Left cardiac atrium (tissue), 4 donors: ENCODE measurements at places on chromosomes 3 and 15. TPM values are rescaled to one million over a fixed set of nuclear protein-coding genes. Genes with fewer than 3 reads are reported as not detected.
A peak's percentile ranks its signal among the peaks of the same experiment; 100 is the strongest.

DNA sequence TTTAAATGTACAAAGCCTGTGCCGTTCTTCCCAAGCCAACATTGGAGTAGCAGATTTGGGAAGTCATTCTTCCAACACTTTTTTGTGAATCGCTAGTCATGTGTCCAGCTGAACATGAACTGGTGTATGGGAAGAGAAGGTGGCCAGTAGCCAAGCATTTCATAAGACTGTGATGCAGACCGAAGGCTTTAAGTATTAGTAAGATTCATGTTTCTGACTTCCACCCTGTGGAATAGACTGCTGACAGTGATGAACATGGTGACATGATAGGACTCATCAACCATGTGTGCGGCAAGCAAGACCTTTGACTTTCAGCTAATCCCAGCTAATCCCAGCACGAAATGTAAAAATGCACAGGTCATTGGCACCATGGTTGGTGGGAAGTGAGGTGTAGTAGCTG, 48.3 kb upstream of the THSD4 start:
- peak; percentile 41 for DNase-seq

GRCh38 chr3:149654188-149654601, 3.6 kb downstream of the WWTR1 start:
- DNase-seq = no peak

The NRROS gene
- total RNA-seq = 6.0 TPM

The MRPL46 gene
- 36.4 TPM for total RNA-seq

The DZIP1L gene
- total RNA-seq = 5.5 TPM

DNA sequence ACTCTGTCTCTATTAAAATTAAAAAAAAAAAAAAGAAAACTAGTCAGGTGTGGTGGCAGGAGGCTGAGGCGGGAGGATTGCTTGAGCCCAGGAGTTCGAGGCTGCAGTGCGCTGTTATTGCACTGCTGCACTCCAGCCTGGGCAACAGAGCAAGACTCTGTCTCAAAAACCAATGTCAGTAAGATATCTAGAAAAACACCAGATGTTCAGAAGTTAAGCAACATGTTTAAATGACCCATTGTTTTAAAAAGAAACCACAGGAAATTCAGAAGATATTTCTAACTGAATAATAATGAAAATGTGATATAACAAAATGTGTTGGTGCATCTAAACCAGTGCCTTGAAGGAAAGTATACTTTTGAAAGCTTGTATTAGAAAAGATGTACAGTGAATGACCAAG, 203.4 kb upstream of the CGNL1 start:
- no peak for DNase-seq
